Stimulated activated naive CD4-positive, alpha-beta T cell (primary cell): ENCODE measurements at places on chromosomes 3 and 15.
A peak's percentile ranks its signal among the peaks of the same experiment; 100 is the strongest.

GRCh38 chr3:140748903-140749302 lies 71.0 kb downstream of the TRIM42 start:
- no peak for DNase-seq

- no peak for DNase-seq
Observed at GRCh38 chr3:184255291-184256039, 5.9 kb downstream of the CAMK2N2 start.

- DNase-seq, result no peak
Observed at GRCh38 chr3:145518639-145519038, 642.3 kb downstream of the PLOD2 start.

DNA sequence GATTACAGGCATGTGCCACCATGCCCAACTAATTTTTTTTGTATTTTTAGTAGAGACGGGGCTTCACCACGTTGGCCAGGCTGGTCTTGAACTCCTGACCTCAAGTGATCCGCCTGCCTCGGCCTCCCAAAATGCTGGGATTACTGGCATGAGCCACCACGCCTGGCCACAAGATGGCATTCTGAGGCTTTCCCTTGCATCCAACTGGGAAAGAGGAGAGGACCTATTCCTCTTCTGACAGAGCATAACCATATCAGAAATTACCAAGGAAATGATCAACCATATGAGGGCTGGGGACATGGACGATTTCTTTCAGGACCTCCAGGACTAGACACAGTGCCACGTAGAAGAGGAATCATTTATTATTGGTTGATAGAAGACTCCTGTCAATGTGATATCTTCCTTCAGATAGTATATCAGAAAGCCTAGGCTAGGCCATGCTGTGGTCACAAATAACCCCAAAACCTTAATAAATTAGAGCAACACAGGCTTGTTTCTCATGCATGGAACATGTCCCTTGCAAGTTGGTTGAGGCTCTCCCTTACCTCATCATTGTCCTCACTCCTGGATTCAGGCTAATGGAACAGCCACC lies 372.3 kb upstream of the IL12A start:
- DNase-seq, result no peak

DNA sequence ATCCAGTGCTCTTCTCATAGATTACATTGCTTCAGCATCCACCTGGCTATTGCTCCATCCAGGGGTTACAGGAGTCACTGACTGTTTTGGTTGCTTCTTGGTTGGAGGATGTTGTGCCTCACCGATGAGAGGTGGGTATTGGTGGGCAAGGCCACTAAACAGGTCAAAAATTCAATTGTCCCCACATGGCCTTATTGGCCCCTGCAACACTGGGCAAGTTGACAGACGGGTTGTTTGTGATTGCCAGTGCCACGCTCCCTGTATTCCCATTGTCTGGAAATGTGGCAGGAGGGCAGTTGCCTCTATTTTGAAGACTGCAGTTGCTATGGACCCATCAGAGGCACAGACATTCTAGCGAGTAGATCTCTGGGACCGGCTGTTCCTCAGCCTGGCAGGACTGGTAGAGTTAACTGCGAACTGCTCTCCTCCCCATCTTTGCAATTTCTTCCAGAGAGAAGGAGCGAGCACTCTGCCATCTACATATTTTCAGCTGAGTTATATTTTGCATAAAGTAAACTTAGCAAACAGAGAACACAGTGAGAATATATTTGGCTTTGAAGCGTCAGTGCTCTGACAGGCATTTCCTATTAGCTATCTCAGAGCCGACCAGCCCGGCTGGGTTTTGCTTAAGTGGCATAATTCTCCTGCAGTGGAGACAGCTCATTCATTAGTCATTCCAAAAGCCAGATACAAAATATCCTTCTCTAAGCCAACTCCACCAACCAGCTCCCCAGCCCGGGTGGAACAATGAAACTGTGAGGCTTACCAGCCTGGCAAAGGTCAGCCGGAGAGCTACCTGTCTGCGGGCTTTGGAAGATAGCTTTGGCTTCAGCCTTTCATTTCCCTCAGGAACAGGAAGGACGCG lies 26.0 kb upstream of the MAGEF1 start:
- no peak for DNase-seq

DNA sequence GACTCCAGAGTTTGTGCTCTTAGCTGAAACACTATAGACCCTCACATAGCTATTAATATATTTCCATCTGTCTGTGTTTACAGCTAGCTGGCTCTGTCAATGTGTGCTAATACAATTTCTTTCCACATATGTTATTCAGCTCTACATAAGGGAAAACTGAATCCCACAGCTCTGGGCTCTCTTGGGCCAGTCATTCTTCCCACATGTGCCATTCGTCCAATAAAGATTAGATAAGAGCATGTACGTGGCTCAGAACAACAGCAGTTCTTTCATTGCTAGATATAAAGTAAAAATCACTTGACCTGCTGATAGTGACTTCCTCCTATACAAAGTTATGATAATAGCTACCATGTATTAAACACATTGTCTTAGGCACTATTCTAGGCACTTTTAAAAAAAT lies 2.8 kb upstream of the ILDR1 start:
- no peak for DNase-seq

DNA sequence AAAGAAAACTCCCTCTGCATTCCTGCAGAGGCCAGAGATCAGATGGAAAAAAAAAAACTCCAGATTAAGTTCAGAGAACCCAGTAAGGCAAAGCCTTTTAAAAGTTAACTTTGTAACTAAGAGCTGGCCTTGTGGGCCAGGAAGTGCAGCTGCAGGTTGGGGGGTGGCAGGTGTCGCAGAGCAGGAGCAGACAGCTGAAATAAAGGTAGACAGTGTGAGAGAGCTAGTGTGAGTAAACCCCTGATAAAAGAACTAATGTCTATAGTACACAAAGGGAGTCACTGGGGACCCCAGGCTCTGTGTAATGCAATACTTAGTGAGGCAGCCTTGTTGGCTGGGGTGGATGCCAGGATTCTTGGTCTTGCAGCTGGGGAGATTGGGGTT lies 42.1 kb downstream of the PPCDC start:
- DNase-seq, result no peak

DNA sequence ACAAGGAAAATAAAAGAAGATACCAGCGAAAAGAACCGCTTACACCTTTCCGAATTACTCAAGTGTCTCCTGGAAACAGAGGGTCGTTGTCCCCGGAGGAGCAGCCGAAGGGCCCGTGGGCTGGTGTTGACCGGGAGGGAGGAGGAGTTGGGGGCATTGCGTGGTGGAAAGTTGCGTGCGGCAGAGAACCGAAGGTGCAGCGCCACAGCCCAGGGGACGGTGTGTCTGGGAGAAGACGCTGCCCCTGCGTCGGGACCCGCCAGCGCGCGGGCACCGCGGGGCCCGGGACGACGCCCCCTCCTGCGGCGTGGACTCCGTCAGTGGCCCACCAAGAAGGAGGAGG lies 325 bp downstream of the ALCAM start:
- no peak for DNase-seq

- DNase-seq, result no peak
Observed at GRCh38 chr3:27089645-27090044, 279.5 kb downstream of the NEK10 start.

DNA sequence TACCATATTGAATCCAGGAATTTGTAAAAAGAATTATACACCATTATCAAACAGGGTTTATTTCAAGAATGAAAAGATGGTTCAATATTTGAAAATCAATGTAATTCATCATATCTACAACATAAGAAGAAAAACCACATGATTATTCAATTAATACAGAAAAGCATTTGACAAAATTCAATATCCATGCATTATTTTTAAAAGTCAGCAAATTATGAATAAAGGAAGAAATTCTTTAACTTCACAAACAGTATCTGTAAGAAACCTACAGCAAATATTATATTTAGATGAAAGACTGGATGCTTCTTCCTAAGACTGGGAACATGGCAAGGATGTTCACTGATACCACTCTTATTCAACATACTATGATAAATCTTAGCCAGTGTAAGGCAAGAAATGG lies 41.3 kb upstream of the TCAIM start:
- DNase-seq, result no peak

GRCh38 chr15:63462088-63462487 lies 42.3 kb upstream of the USP3 start:
- DNase-seq, result no peak

GRCh38 chr3:15309662-15310335 lies 22.6 kb downstream of the SH3BP5 start:
- no peak for DNase-seq

- DNase-seq, result no peak
Observed at GRCh38 chr3:102449341-102449740, 14.5 kb downstream of the ZPLD1 start.

GRCh38 chr3:175879417-175879816 lies 1020.3 kb downstream of the NAALADL2 start:
- DNase-seq, result no peak

GRCh38 chr3:150930839-150931238 lies 25.6 kb upstream of the MINDY4B start:
- DNase-seq, result no peak

GRCh38 chr3:153290268-153291015 lies 128.4 kb downstream of the RAP2B start:
- DNase-seq, result peak; percentile 10
